ENCODE measurements at places on chromosomes 16 and 17.
A peak's percentile ranks its signal among the peaks of the same experiment; 100 is the strongest.

GRCh38 chr17:14196377-14196997 is 40.2 kb downstream of the CDRT15 start:
- no peak for DNase-seq

DNA sequence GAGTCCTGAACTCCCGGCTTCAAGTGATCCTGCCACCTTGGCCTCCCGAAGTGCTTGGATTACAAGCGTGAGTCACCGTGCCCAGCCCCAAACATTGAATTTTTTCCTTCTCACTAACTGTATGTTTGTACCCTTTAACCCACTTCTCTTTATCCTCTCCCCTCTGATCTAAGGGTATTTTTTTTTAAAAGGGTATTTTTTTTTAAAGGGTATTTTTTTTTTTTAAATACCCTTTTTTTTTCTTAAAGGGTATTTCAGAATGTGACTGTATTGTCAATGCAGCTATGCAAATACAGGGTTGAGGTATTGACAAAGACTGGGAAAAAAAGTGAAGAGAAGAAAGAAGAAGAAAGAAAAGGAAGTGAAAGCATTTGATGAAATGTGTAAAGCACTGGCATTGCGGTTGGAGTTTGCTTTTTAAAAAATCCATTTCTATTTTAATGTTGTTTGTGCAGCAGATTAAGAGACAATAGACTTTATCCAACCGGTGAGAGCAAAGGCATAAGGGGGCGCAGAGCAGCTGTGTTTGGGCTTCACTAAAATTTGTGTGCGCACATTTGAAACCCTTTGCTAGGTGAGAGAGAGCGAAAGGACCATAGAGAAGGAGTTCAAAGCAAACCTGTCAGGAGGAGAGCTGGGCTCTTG is 42.4 kb downstream of the SYT17 start:
- no peak for DNase-seq

GRCh38 chr17:31216031-31216751 is 80.8 kb downstream of the OMG start:
- DNase-seq = no peak

- no peak for DNase-seq
Measured at GRCh38 chr16:24988593-24989338, 26.4 kb downstream of the ARHGAP17 start.

DNA sequence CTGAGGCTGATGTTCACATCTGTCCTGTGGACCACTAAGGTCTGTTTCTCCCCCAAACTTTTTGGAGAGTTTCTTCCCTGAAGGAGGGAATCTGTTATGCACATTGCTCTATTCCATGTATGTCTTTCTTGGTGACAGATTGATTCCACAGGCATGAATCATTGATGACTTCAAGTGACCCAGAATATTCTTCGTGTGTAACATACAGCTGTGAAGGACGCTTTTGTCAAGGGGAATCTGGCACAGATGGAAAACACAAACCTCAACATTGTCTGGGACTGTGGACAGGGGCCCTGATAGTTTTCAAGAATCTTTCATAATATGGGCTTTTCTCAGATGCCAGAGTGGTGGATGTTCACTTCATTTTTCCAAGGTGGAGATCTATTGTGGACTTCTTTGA is 223.1 kb upstream of the MAF start:
- no peak for DNase-seq

GRCh38 chr16:4454623-4455022 is 19.8 kb downstream of the NMRAL1 start:
- no peak for DNase-seq

DNA sequence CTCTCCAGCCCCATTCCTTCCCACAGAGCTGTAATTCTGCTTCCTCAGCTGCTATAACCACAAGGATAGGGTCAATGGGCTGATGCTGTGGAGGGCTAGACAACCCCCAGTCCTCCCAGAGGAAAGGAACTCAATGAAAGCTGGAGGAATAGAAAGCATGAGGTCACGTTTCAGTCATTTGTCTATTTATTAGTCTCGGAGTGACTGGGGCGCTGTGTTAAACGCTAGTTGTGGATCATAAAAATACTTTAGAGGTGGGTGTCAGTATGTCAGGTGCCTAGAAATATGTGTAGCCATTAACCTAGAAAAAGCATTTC is 787 bp upstream of the CCL3L1 start:
- DNase-seq = no peak

- peak; percentile 16 for DNase-seq
Measured at GRCh38 chr16:22232277-22233036, 26.4 kb downstream of the EEF2K start.

GRCh38 chr17:17491546-17491988 is 4.6 kb downstream of the RASD1 start:
- no peak for DNase-seq

GRCh38 chr16:85313526-85314301 is 201.4 kb upstream of the CIBAR2 start:
- no peak for DNase-seq

DNA sequence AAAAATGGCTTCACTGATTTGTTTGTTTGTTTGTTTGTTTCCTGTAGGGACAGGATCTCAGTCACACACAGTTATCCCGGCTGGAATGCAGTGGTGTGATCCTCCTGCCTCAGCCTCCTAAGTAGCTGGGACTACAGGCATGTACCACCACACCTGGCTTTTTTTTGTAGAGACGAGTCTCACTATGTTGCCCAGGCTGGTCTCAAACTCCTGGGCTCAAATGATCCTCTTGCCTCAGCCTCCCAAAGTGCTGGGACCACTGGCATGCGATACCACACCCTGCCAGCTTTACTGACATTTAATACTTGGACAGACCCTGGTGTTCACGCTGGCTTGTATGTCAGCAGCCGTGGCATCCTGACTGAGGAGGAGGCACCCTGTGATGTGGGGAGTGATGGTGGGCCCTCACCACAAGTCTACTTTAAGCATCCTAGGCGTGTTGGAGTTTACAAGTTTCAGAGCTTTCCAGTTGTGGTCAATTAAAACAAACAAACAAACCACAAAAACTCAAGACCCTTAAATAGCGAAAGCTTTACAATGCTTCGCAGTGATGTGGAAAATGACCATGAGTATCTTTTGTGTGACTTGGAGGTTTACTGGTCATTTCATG is 5.1 kb downstream of the ABCA3 start:
- DNase-seq = no peak

Measured in stimulated activated CD4-positive, alpha-beta T cell treated with anti-CD3 and anti-CD28 coated beads, TNF-alpha, amount 100 ng/mL, for 48 hours (primary cell).